ENCODE measurements at places on chromosomes 16 and 17. TPM values are rescaled to one million over a fixed set of nuclear protein-coding genes. Genes with fewer than 3 reads are reported as not detected.

The SETD1A gene
- total RNA-seq = 29.1 TPM

The RGS11 gene
- total RNA-seq = 5.9 TPM

The SLC35B1 gene
- 81.0 TPM for total RNA-seq

The HIC1 gene
- 20.5 TPM for total RNA-seq

The BRICD5 gene
- 18.4 TPM for total RNA-seq

The FA2H gene
- 4.5 TPM for total RNA-seq

The MYH3 gene
- total RNA-seq = 14.8 TPM

The ACSM2A gene
- total RNA-seq = not detected

The UTP4 gene
- 18.4 TPM for total RNA-seq

The TPSD1 gene
- 0.82 TPM for total RNA-seq

The SLC5A11 gene
- total RNA-seq = not detected

The PRSS22 gene
- 30.9 TPM for total RNA-seq

The TPPP3 gene
- total RNA-seq = 10.0 TPM

The TAC4 gene
- total RNA-seq = not detected

The CD300H gene
- total RNA-seq = not detected

The MT1F gene
- total RNA-seq = 18.5 TPM

The CLDN9 gene
- total RNA-seq = not detected

The MFAP4 gene
- total RNA-seq = 146 TPM

The PDILT gene
- total RNA-seq = 0.87 TPM

The KRT28 gene
- not detected for total RNA-seq

The HBZ gene
- not detected for total RNA-seq
